Activated CD8-positive, alpha-beta T cell treated with anti-CD3 and anti-CD28 coated beads for 36 hours (primary cell): ENCODE measurements at places on chromosomes 12 and 14. TPM values are rescaled to one million over a fixed set of nuclear protein-coding genes. Genes with fewer than 3 reads are reported as not detected.

DNA sequence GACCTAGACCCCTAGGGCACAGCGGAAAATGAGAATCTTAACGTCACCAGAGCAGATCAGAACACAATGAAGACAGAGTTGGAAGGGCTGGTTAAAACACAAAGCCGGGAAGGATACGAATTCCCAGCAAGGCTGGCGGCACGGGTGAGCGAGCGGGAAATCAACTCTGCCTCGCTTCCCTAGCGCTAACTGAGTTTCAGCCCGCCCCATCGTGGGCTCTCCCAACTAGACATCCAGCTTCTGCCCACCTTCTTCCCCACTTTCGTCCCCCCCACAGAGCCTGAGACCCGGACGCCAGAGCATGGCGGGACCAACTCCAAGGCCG lies 377 bp downstream of the CCNT1 start:
- H3K27me3 ChIP-seq = no peaks in the 10 kb centered on the region
- peaks cover 36% of the 10 kb centered on the region for H3K4me1 ChIP-seq
- peak overlapping the region; percentile 94 for H3K4me3 ChIP-seq
- no peak for DNase-seq
- H3K27ac ChIP-seq = peak overlapping the region; percentile 97

GRCh38 chr14:74502236-74503019 lies 8.9 kb downstream of the ISCA2 start:
- H3K4me1 ChIP-seq = peaks cover 3% of the 10 kb centered on the region
- peaks cover 2% of the 10 kb centered on the region for H3K36me3 ChIP-seq
- no peak overlapping the region for H3K27ac ChIP-seq
- peak; percentile 37 for DNase-seq
- H3K4me3 ChIP-seq = no peak overlapping the region

DNA sequence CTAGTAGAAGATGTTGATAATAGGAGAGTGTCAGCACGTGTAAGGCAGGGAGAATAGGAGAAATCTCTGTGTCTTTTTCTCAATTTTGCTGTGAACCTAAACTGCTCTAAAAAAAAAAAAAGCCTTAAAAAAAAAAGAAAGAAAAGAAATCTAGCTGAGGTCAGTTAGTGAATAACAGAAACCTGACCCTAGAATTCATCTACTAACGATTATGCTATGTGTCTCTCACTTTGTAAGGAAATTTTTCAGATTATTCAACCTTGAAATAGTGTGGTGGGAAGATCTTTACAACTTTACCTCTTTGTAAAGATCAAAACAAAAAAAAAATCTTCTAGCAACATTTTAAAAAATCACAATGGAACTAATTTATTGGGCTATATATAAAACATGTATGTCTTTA lies 995.7 kb downstream of the GALC start:
- H3K36me3 ChIP-seq = no peaks in the 10 kb centered on the region
- no peaks in the 10 kb centered on the region for H3K27me3 ChIP-seq
- H3K4me3 ChIP-seq = no peak overlapping the region
- H3K4me1 ChIP-seq = no peaks in the 10 kb centered on the region
- no peak overlapping the region for H3K27ac ChIP-seq
- DNase-seq = no peak

- H3K27ac ChIP-seq = no peak overlapping the region
- no peaks in the 10 kb centered on the region for H3K36me3 ChIP-seq
- H3K4me3 ChIP-seq = no peak overlapping the region
- no peaks in the 10 kb centered on the region for H3K27me3 ChIP-seq
- peaks cover 7% of the 10 kb centered on the region for H3K4me1 ChIP-seq
These were observed 22.7 kb upstream of the TMPO start for GRCh38 chr12:98492580-98493140.

DNA sequence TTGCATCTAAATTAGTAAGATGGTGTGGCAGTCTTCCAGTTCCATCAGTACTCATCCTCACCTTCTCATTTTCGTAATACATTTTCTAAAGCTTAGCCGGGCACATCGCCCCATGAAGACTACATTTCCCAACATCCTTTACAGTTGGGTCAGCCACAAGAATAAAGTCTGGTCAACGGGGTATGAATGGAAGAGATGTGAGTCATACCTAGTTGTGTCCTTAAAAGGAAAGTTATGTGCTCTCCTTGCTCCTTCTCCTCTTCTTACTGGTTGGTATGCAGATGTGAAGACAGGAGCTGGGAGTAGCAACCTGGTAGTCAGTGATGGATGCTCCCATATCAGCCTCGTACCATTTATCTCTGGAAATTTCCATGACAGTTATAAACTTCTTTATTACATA lies 35.9 kb upstream of the EGLN3 start:
- no peak overlapping the region for H3K4me3 ChIP-seq
- DNase-seq = no peak
- peaks cover 6% of the 10 kb centered on the region for H3K4me1 ChIP-seq
- no peaks in the 10 kb centered on the region for H3K27me3 ChIP-seq
- H3K27ac ChIP-seq = no peak overlapping the region

Gene OR4E2
- total RNA-seq = not detected

DNA sequence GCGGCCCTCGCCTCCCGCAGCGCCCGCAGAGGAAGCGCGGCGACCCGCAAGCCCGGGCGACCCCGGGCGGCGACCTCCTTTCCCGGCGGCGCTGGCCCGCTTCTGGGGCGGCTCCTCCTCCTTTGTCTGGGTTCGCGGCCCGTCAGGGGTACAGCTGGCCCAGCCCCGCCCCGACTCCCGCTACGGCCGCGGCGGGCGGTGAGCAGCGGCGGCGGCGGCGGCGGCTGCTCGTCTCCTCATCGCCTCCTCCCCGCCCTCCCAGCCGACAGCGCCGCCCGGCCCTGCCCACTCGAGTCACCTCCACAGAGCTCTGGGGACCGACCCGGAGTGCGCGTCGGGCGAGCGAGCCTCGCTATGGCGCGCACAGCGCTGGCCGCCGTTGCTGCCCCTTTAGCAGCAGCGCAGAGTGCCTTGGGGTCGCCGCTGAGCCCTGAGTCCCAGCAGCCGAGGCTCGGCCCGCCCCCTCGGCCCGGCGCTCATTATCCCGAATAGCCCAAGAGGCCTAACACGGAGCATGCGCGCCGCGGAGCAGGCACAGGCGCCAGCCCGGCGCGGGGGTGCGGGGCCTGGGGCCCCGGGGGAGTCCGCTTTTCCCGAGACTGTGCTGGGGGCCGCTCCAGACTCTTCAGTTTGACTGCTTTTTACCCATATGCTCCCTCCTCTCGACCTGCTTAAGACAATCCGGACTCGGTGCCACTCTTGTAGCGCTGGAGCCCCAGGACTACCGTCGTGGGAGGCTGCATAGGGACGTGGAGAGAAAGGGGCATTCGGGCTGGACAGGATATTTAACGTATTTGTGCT lies at the start of gene SOS2:
TSS of gene SOS2 (minus strand) at position 104 of the 801 bp plus-strand sequence. CDS start 295 bp downstream, outside the sequence.
- peaks cover 10% of the 10 kb centered on the region for H3K36me3 ChIP-seq
- peak within 1 kb of the TSS; percentile 84 for H3K4me3 ChIP-seq
- DNase-seq = peak; percentile 81
- no peaks in the 10 kb centered on the region for H3K27me3 ChIP-seq
- H3K27ac ChIP-seq = peak within 1 kb of the TSS; percentile 91

Gene OR4M1
- not detected for total RNA-seq

Gene CPSF2
- 96.2 TPM for total RNA-seq

Gene PLA2G1B
- not detected for total RNA-seq

GRCh38 chr14:50619569-50620141 lies 48.5 kb downstream of the SAV1 start:
- no peaks in the 10 kb centered on the region for H3K36me3 ChIP-seq
- DNase-seq = no peak
- no peak overlapping the region for H3K4me3 ChIP-seq
- peaks cover 3% of the 10 kb centered on the region for H3K4me1 ChIP-seq

GRCh38 chr12:103965590-103966504 lies at the start of gene TDG:
TDG (plus strand) TSS chr12:103965872; CDS start chr12:103966038, 166 bp downstream.
- H3K27ac ChIP-seq = peak within 1 kb of the TSS; percentile 98
- peak; percentile 99 for DNase-seq
- no peaks in the 10 kb centered on the region for H3K27me3 ChIP-seq
- peaks cover 32% of the 10 kb centered on the region for H3K36me3 ChIP-seq

DNA sequence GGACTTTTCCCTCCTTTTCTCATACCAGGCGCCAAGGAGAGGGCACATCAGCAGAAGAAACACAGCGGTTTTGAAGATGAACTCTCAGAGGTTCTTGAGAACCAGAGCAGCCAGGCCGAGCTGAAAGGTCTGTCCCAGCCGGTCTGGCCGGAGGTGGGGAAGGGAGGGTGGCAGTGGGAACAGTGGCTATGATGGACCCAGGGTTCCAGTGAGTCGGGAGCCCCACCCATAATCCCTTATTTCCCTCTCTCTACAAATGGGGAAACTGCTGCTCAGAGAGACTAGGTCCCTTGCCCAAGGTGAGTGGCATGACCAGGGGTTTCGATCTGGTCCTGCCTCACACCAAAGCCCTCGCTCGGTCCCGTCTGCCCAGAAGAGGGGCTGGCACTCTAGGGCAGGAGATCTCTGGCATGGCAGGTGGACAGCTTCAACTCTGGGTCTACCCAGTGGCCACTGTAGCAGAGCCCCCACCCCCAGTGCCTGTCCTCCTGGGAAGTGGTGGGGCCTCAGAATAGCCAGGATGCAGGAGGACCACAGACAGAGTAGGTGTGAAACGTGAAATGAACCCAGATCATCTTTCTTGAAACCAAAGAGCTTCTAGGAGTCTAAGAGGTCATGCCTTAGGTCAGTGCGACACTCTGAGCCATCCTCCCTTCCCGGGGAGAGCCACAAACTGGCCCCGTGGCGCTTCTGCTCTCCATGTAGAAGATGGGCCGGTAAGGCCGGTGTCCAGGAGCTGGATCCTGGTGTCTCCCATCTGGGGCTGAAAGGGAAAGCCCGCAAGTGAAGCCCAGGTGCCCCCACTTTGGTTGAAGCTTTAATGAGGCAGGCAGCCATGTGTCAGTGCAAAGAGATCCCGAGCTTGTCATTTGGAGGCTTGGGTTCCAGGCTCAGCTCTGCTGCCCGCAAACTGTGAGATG lies 7.0 kb downstream of the CHGA start:
- H3K27ac ChIP-seq = no peak overlapping the region
- H3K4me1 ChIP-seq = no peaks in the 10 kb centered on the region
- H3K27me3 ChIP-seq = peaks cover 6% of the 10 kb centered on the region
- no peaks in the 10 kb centered on the region for H3K36me3 ChIP-seq
- H3K4me3 ChIP-seq = no peak overlapping the region

Gene CD69
- total RNA-seq = 174 TPM

- H3K36me3 ChIP-seq = peaks cover 28% of the 10 kb centered on the region
- no peak for DNase-seq
- H3K4me3 ChIP-seq = no peak overlapping the region
- no peaks in the 10 kb centered on the region for H3K27me3 ChIP-seq
- H3K27ac ChIP-seq = no peak overlapping the region
These were observed 76.3 kb downstream of the ESR2 start for GRCh38 chr14:64217834-64218233.

Gene ABCD2
- total RNA-seq = 3.8 TPM

GRCh38 chr14:105912641-105913180 lies 386.3 kb downstream of the TMEM121 start:
- no peak overlapping the region for H3K27ac ChIP-seq
- H3K4me1 ChIP-seq = peaks cover 3% of the 10 kb centered on the region
- peaks cover 4% of the 10 kb centered on the region for H3K27me3 ChIP-seq
- DNase-seq = no peak

DNA sequence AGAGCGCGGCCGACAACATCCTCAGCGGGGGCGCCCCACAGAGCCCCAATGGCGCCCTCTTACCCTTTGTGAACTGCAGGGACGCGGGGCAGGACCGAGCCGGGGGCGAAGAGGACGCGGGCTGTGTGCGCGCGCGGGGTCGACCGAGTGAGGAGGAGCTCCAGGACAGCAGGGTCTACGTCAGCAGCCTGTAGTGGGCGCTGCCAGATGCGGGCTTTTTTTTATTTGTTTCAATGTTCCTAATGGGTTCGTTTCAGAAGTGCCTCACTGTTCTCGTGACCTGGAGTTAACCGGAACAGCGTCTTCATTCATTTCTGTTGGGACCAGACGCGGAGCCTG lies 103.8 kb upstream of the FKBP4 start:
- H3K27ac ChIP-seq = peak overlapping the region; percentile 90
- H3K4me1 ChIP-seq = peaks cover 32% of the 10 kb centered on the region
- peak overlapping the region; percentile 82 for H3K4me3 ChIP-seq
- peak; percentile 84 for DNase-seq

Gene TMEM179
- total RNA-seq = not detected

Gene XRCC3
- total RNA-seq = 55.2 TPM

Gene CCDC38
- 0.18 TPM for total RNA-seq

Gene MUCL1
- total RNA-seq = not detected
